ENCODE measurements at places on chromosomes 6 and 20. TPM values are rescaled to one million over a fixed set of nuclear protein-coding genes. Genes with fewer than 3 reads are reported as not detected.

DNA sequence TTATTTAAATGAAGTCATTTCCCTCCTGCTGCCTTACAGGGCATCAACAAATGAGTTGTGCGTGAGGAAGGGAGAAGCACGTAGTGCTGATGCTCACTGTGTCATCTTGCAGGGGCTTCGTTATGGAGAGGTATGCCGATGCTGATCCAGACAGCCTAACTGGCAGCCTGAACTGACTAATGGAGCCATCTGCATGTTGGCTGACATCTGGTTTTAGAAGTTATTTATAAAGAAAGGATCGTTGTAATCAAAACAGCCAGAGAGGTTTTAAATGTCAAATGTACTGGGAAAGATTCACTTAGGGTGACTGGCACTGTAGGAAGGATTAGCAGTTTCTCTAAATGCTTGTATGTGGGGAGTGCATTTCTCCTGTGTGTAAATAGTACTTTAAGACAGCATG lies 54.6 kb downstream of the FARS2 start:
- DNase-seq, result no peak

DNA sequence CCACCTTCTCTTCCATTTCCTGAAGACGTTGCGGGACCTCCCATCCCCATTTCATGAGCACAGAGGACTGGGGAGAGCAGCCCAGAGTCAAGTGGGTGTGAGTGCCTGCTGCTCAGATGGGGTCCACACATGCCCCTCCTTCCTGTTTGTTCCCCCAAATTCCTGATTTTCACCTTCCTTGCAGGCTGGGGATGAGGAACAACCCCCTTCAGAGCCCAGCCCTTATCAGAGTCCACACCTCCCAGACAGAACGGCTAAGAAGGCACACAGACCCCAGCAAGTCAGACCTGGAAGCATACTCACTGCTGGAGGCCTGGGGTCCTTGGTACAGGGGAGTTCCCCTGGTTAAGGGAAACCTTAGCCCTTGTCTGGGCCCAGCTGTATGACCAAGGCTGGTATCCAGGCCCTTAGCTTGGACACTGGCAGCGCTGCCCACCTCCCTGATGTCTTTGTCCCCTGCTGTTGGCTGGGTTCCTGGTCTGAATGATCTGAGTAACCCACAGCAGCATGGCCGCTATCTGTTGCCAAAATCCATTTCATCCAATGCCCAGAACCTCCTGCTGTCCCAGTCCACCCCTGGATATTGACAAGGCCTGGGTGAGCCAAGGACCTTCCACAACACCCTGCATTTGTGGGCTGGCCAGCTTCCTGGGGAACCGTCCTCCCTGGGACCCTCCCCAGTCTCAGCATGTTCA lies 230.9 kb downstream of the SYNDIG1 start:
- no peak for DNase-seq

GRCh38 chr20:23596579-23597250 lies 9.0 kb downstream of the CST9 start:
- no peak for DNase-seq

Gene KCNK15
- total RNA-seq, result 0.13 TPM

DNA sequence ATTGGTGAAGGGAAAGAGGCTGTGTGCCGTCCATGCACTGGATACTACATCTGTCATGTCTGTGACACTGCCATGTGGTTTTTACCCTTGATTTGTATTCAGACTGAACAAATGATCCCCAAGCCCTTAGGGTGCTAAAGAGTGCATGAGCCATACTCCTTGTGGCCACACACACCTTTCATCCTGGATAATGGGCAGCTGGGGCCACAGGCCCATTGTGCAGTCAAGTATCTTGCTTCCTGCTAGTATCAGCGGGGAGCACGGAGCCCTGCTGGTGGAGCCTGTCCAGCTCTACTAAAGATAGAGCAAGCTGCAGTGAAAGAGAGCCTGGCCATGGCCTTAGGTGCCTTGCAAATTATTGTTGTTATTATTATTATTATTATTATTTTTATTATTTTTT lies 75.1 kb downstream of the SLX4IP start:
- DNase-seq, result no peak

DNA sequence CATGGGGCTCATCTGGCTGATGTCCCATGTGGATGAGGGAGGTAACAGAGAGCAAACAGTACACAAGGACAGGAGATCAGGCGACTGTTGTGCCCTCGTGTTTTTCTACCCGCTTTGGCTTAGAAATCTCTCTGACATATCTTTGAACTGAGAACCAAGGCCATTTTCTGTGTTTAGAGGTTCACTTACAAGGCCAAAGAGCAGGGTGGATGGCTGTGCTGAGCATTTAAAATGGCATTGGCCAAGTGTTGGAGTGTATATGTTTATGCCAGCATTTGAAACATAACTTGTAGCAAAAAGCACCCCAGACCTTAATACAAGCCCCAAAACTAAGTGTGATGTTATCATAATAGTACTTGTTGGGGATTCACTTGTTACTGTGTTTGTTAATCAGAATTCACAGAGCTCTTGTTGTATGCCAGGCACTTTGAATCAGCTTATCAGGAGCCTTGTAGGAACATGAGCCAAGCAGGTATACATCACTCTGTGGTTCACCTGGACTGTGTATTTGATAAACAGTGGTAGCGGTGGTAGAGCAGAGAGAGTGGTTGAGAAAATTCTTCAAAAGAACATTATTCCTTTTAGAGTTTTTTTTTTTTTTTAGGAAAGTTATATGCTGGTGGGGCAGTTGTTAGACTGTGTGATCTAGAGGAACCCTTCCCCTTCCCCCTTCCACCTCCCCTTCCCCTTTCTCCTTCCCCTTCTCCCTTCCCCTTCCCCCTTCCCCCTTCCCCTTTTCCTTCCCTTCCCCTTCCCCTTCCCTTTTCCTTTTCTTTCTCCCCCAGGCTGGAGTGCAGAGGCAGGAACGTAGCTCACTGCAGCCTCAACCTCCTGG lies 71.3 kb downstream of the ATRN start:
- no peak for DNase-seq

- DNase-seq, result no peak
Observed at GRCh38 chr6:159874435-159874834, 16.4 kb upstream of the MAS1 start.

All from esophagus squamous epithelium (tissue), 5 donors.